Foreskin fibroblast (primary cell): ENCODE measurements at places on chromosomes 7 and 10.

DNA sequence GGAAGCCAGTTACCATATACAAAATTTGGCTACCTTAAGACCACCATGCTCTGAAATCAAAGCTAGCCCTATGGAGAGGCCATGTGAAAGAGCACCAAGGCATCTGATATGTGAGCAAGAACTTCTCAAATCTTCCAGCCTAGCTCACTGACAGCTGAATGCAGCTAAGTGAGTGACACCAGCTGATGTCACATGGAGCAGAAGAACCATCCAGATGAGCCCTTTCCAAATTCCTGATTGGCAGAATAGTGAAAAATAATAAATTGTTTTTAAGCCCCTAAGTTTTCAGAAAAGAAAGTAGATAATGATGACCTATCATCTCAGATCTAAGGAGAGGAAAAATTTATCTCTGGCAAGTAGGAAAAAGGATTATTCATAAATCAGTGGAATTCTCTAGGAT, 85.6 kb downstream of the CRTAC1 start:
- no peak for DNase-seq

- peak; percentile 49 for DNase-seq
Measured at GRCh38 chr7:129947049-129947448, 5.7 kb downstream of the UBE2H start.

DNA sequence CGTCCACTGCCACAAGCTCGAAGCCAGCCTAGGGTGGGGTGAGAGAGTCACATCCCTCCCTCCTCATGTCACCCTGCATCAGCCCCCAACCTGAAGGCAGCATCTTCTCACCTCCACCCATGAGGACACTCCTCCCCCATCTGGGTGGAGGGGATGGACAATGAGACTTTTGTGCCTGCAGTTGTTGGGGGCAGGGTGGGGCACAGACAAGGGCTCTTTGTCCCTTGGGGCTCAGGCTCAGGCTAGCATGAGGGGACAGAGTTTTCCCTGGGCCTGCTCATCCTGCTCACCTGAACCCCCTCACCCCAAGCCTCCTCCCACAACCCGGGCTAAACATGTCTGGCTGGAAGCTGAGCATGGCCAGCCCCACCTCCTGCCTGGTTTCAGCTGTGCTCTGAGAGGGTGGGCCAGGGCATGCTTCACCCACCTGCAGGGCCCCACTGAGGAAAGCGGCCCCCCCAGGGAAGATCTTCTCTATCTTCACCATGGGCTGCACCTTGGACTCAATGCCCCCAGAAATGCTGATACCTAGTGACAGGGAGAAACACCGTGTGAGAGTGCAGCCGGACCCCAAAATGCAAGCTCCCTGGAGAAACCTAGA, 9.3 kb downstream of the LZTS2 start:
- DNase-seq, result no peak

DNA sequence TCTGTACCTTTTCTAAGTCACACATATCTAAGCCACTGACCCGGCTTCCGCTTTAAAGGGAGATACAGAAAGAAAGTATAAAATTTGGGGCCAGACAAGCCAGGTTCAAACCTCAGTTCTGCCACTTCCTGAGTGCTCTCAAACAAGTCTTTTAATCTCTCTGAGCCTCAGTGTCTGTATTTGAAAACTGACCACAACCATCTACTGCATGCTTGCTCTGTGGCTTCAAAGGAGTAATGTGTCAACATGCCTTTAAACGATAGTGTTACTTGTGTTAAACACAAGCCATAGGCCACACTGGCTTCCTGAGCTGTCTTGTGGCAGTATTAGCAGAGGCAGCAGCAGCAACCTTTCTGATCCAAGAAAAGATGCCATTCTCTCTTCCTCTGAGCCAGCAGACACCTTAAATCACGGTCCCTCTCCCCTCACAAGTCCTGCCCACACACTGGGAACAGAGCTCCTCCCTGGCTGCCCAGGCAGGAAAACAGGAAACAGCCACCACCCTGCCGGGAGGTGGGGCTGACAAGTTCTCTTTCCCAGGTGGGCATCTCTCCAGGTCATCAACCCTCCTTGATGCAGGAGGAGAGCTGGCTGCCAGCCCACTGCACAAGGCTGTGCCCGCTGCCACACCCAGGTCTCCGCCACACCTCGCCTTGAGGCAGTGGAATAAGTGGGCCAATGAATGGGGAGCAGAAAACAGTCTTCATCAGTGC, 10.7 kb downstream of the HIP1 start:
- DNase-seq, result no peak

DNA sequence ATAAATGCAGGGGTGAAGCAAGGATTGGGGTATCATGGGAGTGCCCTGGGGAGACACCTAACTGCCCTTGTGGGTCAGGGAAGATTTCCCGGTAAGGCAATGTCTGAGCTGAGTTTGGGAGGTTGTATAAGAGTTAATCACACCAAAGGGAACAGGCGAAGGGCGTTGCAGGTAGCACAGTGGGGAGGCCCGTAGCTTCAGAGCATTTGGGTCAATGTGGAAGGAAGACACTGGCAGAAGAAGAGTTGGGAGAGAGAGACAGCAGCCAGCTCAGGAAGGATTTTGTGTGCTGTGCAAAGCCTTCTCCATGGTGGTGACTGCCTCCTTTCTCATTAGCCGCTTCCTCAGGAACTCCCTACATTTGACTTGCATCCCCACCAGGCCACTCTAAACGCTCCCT, 80.8 kb upstream of the LEP start:
- no peak for DNase-seq

- DNase-seq, result no peak
Measured at GRCh38 chr7:51078653-51079052, 238.0 kb downstream of the COBL start.

- DNase-seq, result no peak
Measured at GRCh38 chr10:101215397-101216206, 13.7 kb downstream of the LBX1 start.

- peak; percentile 19 for DNase-seq
Measured at GRCh38 chr10:17669185-17669872, 25.4 kb downstream of the STAM start.
